ENCODE measurements at places on chromosomes 3 and 15.

DNA sequence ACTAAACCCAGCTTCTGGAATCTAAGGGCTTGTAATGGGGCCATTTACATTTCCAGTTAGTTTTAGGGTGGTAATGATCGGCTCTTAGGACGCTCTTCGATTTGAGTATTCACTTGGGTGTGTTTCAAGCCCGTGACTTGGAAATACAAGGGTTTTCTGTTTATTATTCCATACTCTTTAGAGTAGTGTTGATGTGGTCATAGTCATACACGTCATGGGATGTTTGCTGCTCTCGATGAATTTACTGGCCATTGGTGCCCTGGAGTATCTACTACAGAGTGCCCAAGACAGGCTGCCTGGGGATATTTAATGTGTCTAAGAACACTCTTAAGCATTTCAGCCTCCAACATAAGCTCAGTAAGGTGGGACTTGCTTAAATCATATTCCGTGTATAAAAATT is 64.1 kb downstream of the PTPRG start:
- DNase-seq: no peak

GRCh38 chr15:100771746-100772145 is 107.9 kb upstream of the ALDH1A3 start:
- no peak for DNase-seq

DNA sequence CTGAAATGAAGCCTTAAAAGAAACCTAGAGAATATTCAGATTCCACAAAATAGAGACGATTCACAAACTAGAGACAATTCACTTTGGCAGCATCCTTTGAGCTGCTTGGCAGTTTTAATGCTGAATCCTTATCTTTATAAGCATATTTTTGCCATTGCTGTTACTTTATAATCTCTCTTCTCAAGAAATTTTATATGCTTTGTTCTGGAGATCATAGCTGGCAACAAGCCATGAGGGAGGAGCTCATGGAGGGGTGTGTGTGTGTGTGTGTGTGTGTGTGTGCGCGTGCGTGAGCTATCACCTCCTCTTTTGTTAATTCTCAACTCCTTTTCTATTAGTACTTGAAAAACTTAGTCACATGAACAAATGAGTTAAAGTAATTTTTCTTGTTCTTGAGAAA is 495.0 kb upstream of the RGMA start:
- no peak for DNase-seq

DNA sequence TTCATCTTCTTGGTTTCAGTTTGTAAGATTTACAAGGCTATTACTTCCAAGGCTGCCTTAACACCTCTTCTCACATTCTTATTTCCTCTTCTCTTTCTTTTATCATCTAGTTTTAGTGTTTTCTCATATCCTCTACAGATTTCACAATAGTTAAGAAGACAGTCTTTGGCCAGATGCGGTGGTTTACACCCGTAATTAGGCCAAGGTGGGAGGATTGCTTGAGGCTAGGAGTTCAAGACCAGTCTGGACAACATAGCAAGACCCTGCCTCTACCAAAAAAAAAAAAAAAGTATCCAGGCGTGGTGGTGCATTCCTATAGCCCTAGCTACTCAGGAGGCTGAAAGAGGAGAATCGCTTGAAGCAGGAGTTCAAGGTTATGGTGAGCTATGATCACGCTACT is 3.5 kb upstream of the ALDH1A2 start:
- no peak for DNase-seq
